ENCODE measurements at places on chromosomes 7 and 10.

GRCh38 chr10:60270426-60270825, 119.2 kb downstream of the ANK3 start:
- DNase-seq: no peak

DNA sequence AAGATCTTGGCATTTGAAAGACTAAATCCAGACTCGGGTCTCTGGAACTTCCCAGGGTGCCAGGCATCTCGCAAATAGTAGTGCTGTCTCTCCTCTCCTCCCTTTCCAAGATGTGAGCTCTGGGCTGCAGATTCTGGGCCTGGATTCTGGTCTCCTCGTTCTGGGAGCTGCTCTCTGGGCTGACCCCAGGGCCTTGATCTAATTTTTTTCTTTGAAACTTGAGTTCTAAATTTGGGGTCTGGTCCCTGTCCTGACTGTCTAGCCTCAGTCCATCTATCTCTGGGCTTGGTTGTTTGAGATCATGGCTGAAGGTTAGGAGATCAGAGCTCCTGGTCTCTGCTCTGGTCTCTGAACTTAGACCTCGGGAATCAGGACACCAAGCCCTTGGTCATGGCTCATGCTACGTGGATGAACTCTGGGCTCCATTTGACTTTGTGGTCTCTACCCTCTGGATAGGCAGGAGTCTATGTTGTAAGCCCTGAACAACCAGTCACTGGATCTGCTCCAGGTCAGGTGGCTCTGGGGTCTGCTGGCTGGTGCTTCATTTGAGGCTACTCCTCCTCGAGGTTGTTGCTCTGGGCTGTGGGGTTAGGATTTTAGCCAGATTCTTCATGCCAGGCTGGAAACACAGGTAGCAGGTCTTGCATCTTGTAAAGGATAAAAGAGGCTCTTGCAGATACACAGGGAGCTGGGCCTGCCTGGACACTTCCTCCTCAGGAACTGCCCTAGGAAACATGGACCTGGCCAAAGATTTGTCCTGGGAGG, 8.0 kb upstream of the MBL2 start:
- DNase-seq: no peak

DNA sequence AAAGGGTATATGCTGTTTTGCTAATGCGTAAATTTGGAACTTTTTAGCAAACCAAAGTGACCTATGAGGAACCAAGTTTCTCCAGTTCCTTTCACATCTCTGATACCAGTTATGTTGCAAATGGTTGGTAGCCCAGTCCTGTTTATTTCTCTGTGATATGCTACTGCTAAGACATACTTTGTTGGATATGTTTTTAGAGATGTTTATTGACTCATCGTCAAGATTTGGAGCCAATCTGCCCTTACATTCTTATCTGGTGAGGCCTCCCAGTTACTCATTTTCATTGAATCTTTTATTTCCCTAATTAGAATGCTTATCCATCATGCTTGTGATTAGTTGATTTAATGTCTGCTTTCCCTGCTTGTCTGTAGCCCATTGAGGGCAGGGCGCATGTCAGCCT, 58.9 kb downstream of the LRGUK start:
- no peak for DNase-seq

GRCh38 chr7:41916450-41916927, 213.6 kb upstream of the INHBA start:
- no peak for DNase-seq

DNA sequence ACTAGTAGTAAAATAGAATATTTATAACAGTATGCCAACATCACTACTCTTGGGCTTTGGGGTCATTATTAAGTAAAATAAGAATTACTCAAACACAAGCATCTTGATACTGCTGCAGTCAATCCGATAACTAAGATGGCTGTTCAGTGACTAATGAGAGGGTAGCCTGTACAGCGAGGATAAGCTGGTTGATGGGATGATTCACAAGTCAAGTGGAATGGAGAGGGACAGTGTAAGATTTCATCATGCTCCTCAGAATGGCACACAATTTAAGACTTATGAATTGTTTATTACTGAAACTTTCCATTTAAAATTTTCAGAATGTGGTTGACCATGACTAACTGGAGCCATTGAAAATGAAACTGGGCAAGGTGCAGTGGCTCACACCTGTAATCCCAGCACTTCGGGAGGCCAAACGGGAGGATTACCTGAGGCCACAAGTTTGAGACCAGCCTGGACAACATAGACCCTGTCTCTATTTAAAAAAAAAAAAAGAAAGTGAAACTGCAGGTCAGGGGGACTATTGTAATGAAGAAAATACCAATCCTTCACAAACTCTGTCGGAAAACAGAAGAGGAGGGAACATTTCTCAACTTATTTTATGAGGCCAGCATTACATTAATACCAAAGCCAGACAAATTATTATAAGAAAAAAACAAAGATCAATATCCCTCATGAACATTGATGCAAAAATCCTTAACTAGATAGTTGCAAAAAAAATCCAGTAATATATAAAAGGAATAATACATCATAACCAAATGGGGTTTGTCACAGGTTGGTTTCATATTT, 11.2 kb downstream of the AVL9 start:
- DNase-seq: no peak

DNA sequence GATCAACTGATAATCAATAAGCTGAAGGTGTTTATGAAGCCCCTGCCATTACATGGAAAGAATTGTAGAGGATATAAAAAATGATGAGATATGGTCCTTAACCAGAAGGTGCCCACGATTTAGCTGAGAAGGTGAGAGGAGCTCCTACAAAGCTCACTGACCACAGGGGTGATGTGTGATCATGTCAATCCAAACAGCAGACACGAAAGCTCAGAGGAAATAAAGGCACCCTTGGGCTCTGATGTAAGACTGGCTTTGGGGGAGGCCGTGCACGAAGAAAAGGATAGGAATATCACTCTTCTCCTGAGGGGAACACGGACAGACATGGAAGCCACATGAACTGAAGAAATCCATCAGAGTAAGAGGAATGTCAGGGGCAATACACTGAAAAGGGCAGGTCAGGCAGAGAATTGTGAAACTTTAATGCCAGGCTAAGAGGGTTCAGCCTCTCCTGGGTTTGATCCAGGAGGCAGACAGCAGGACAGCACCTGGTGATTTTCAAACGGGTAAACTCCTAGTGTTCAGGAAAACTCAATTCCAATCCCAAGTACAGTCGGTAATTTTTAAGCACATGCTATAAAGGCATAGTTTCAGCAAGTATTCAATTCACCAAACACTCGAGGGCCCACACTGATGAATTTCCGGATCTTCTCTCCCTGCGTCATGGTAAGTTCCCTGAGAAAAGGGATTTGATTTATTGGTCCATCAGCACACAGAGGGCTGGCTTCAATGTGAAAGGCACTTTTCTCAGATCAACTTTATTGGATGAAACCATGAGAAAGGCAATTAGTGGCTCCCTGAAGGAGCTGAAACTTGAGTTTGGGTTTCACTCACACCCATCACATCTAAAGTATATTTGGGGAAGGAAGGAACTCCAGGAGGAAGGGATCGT, 163.8 kb downstream of the PRPF18 start:
- peak; percentile 5 for DNase-seq

- no peak for DNase-seq
These were observed 927.1 kb upstream of the MBL2 start for GRCh38 chr10:53699684-53700083.

- no peak for DNase-seq
These were observed 9.9 kb downstream of the STARD3NL start for GRCh38 chr7:38187794-38188440.

GRCh38 chr10:92712016-92712889, 22.5 kb downstream of the HHEX start:
- no peak for DNase-seq

GRCh38 chr10:29332061-29332760, 43.3 kb downstream of the LYZL1 start:
- no peak for DNase-seq

DNA sequence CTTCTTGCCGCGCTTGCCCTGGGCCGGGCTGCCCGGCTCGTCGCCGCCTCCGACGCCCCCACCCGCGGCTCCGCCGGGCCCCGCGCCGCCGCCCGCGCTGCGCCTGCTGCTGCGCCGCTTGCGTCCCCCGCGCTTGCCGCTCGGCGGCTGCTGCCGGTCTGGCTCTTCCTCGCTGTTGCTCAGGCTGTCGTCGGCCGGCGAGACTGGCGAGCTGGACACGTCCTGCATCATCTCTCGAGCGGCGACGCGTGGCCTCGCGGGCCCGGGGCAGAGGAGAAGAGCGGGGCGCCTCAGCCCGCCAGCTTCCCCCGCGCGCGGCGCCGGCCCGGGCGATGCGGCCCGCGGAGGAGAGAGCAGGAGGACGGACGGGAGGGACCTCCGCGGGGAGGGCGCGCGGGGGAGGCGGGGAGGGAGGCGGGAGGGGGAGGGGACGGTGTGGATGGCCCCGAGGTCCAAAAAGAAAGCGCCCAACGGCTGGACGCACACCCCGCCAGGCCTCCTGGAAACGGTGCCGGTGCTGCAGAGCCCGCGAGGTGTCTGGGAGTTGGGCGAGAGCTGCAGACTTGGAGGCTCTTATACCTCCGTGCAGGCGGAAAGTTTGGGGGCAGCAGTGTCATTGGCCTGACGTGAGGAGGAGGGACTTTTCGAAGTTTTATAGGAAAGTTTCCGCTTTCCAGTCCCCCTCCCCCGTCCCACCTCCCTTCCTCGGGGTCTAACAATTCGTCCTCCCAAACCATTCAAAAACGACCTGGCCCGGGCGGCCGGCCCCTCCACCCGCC, at the start of gene TWIST1:
Gene TWIST1, minus strand, starts transcription at position 546 of the 779 bp plus-strand sequence. Its CDS starts 315 bp downstream, at position 231.
- DNase-seq: no peak

- peak; percentile 55 for DNase-seq
These were observed 13.6 kb upstream of the SVIL start for GRCh38 chr10:29648114-29648982.

GRCh38 chr10:43231523-43232078, 35.3 kb downstream of the RASGEF1A start:
- peak; percentile 71 for DNase-seq

DNA sequence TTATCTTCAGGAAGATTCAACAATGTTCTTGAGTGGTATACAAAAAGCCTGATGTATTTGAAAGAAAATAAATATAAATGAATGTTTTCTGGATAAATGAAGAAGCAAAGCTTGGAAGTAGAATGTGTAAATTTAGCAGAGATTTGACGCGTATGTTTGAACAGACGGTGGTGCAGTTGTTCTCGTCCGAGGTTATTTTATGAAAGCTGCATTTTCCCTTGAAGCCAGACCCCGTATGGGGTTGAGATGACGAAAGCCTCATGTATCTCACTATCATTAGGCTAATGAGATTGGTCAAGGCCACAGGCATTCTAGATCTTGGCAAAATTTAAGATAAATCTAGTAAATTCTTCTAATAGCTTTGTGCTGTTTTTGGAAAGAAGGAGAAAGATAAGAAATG, 195.2 kb downstream of the NXPH1 start:
- DNase-seq: no peak

DNA sequence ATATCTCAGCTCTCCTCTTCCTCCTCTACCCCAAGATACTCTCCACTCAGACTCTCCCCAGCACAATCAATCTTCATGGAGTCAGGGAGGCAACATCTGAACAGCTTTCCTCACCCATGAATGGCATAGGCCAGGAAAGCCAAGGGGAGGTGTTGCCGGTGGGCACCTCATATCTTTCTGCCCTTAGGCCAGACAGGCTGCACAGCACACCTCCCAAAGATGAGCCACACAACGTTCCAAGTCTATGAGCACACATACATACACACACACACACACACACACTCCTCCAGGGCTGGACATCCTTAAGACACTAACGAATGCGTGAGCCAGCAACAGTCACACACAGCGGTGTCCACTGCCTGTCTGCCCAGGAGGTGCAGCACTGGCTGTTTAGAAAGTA, 17.7 kb downstream of the COBL start:
- no peak for DNase-seq

GRCh38 chr10:50788951-50789945, 49.5 kb downstream of the ASAH2B start:
- DNase-seq: no peak

GRCh38 chr10:72092987-72093386, 4.6 kb upstream of the SPOCK2 start:
- DNase-seq: no peak

DNA sequence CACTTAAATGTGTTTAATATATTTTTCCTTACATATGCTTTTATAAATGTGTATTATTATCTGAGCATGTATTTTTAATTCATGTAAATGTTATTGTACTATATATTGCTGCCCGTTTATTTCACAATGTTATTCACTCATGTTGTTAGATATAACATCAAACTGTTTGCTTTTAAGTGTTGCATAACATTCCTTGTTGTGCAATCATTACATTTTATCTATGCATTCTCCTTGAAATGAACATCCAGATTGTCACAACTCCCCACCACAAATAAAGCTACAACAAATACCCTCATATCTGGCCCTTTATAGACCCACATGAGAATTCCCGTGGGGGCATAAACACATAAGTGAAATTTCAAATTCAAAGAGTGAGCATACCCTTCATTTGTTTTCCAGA, 264.2 kb downstream of the HPSE2 start:
- no peak for DNase-seq

GRCh38 chr7:18520450-18521235, 25.1 kb downstream of the HDAC9 start:
- no peak for DNase-seq

DNA sequence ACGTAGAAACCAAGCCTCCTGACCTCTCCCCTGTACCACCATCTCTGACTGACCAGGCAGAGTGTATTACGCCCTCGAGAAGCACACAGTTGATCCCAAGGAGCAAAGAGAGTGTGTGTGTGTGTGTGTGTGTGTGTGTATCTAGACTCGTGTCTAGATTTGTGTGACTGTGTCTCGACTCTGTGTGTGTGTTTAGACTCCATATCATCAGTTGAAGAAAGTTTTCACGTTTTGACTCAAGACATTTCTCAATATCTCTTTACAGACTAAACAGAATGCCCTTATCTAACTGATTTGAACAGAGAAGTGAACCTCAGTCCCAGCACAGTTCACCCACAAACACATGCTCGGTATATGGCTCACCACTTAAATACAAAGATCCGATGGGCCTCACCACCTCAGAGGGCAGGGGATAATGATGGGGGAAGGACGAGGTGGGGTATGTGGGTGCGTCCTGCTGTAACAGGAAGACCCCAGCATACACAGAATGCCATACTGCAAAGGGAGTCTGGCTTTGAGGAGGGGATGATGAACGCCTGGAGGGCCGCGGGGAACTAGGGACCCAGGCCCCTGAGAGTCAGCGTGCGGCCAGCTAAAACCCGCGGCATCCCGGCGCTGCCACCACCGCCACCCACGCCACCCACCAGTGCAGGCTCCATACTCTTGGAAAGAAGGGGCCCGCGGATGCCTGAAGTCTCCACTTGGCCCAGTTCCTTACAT, 780 bp downstream of the ALDH18A1 start:
- peak; percentile 22 for DNase-seq

DNA sequence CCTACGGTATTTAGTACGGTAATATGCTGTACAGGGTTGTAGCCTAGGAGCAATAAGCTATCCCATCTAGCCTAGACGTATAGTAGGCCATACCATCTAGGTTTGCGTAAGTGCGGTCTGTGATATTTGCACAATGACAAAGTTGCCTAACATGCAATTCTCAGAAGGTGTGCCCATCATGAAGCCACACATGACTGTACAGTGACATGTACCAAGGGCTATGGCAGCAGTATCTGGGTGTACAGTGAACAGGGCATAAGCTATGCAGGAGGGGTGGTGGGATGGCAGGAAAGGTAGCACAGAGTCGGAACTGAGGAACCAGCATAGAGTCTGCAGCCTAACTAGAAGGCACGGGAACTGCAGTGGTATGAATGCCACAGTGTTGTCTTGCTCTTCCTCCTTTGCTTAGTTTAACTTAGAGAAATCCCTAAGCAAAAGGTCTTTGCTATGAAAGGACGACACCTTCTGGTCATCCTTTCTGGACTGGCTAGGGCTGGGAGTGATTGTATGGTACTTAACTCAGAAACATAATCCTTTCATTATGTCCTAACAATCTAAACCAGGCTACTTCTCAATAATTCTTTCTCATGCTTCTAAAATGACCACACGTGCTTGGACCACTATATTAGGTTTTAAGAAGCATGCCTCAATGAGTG, 93.5 kb downstream of the DYNC1I1 start:
- no peak for DNase-seq

Measured in CD8-positive, alpha-beta T cell (primary cell).